ENCODE measurements at places on chromosomes 13 and 19. TPM values are rescaled to one million over a fixed set of nuclear protein-coding genes. Genes with fewer than 3 reads are reported as not detected.

The ZNF256 gene
- 3.6 TPM for total RNA-seq

The RGCC gene
- total RNA-seq: 17.0 TPM

The CDX2 gene
- total RNA-seq: not detected

The ZNF836 gene
- total RNA-seq: 4.2 TPM

The SMIM17 gene
- total RNA-seq: 0.25 TPM

The ZFP36 gene
- 3.0 TPM for total RNA-seq

The PSMD8 gene
- total RNA-seq: 462 TPM

The ZNF296 gene
- total RNA-seq: 0.22 TPM

The LILRB5 gene
- not detected for total RNA-seq

The KCTD4 gene
- not detected for total RNA-seq

The MYO1F gene
- total RNA-seq: 0.22 TPM

The RFXANK gene
- 50.0 TPM for total RNA-seq

The C13orf42 gene
- total RNA-seq: not detected

The CEACAM16 gene
- total RNA-seq: not detected

The IL17D gene
- total RNA-seq: 1.4 TPM

The ATP8A2 gene
- total RNA-seq: 0.22 TPM

The DNAJC15 gene
- 5.7 TPM for total RNA-seq

The SYNGR4 gene
- not detected for total RNA-seq

The CLDND2 gene
- total RNA-seq: not detected

The CGB8 gene
- not detected for total RNA-seq

The ACP7 gene
- total RNA-seq: 0.87 TPM

The NLRP4 gene
- not detected for total RNA-seq

The SIRT6 gene
- total RNA-seq: 21.5 TPM
